ENCODE measurements at places on chromosomes 4 and X.

DNA sequence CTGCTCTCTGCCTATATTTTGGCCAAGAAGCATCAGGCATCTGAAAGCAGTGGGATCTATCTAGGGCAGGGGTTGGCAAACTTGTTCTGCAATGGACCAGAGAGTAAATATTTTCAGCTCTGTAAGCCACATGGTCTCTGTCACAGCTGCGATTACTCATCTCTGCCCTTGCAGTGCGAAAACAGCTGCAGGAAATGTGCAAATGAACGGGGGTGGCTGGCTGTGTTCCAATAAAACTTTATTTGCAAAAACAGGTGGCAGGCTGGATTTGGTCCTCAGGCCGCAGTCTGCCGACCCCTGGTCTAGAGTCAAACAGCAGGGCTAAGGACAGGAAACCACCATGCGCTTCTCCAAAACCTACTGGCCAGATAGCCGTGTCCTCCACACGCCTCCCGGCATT lies 48.6 kb downstream of the ACOX3 start:
- H3K4me3 ChIP-seq, result no peak overlapping the region
- peaks cover 46% of the 10 kb centered on the region for H3K4me1 ChIP-seq
- DNase-seq, result peak; percentile 60
- peak overlapping the region; percentile 88 for H3K27ac ChIP-seq
- H3K36me3 ChIP-seq, result peaks cover 57% of the 10 kb centered on the region

DNA sequence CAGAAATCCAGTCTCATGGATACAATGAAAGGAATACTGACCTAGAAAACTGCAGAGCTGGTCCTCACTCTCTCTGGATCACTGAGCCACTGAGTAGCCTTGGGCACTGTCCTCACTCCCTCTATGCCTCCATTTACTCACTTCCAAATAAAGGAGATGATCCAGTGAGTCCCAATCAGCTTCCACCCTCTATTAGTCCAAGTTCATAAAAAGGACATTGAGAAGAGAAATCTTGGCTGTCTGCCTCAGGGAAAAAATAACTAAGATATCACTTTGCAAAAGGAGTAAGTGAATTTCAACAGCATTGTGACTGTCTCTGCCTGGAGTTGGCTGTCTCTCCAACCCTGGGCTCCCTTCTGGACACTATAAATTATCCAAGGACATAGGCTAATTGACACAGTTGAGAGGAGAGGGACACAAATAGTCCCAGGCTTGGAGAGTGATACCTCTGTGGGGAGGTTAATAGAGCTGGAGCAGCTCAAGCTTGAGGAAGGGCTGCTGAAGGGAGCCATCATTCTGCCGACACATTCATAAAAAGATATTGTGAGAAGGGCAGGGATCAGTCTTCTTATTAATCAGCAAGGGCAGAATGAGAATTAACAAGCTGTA lies 572.3 kb downstream of the RAB28 start:
- no peak for DNase-seq
- peak overlapping the region; percentile 19 for H3K27ac ChIP-seq
- H3K36me3 ChIP-seq, result no peaks in the 10 kb centered on the region
- H3K27me3 ChIP-seq, result no peaks in the 10 kb centered on the region

GRCh38 chrX:112577146-112577545 lies 102.6 kb downstream of the LHFPL1 start:
- DNase-seq, result no peak
- no peak overlapping the region for H3K4me3 ChIP-seq
- H3K27ac ChIP-seq, result no peak overlapping the region
- H3K36me3 ChIP-seq, result no peaks in the 10 kb centered on the region
- H3K4me1 ChIP-seq, result no peaks in the 10 kb centered on the region

DNA sequence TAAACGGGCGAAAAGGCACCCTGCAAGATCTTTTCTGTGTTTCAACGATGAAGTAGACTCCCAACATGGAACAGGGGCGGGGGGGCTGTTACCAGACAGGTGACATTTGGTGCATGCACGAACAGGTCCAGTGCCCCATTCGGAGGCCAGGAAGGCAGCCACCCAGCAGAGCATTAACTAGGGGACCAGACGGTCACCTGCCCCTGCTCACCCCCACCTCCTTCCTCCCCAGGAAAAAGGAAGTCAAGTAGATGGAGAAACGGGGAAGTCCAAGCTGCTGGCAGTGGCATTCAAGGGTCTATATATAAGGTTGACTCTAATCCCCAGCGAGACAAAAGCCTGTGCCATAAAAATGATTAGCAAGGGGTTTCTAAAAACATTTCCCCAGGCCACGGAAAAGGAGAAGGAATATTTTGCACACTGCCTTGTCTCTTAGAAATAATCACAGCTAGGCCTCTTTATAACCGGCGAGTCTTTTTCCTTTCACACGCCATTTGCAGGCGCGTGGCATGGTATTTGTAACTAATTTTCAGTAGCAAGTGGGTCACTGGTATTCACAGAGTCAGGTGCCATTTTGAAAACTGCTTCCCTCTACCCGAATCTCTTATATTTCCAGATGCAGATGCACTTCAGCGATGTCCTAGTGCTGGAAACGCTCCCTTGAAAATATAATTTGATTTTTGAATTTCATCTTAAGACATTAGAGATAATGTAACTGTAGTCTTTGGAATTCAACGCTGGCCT lies 1.2 kb upstream of the TMSB4X start:
- DNase-seq, result peak; percentile 19
- peak overlapping the region; percentile 80 for H3K4me3 ChIP-seq
- H3K36me3 ChIP-seq, result peaks cover 8% of the 10 kb centered on the region
- H3K4me1 ChIP-seq, result peaks cover 12% of the 10 kb centered on the region
- H3K27me3 ChIP-seq, result no peaks in the 10 kb centered on the region
- peak overlapping the region; percentile 94 for H3K27ac ChIP-seq

DNA sequence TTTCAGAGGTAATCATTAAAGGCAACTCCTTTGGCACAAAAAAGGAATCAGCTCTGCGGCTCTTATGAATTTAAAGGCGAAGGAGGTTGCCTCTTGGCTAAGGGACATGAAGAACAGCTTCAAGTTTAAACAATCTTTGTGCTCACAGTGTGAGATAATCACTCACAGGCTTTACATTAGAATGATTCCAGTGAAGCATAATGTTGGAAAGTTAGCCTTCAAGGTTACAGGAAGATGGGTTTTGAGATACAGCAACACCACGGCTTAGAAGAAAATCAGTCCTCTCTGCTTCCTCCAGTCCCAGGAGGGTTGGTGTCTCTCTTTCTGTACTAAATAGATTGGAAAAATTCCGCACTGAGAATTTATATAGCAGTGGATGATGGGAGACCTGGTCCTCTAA lies 11.6 kb upstream of the SCD5 start:
- H3K4me1 ChIP-seq, result peaks cover 6% of the 10 kb centered on the region
- no peak overlapping the region for H3K4me3 ChIP-seq
- no peak for DNase-seq
- no peak overlapping the region for H3K27ac ChIP-seq
- no peaks in the 10 kb centered on the region for H3K36me3 ChIP-seq
- H3K27me3 ChIP-seq, result no peaks in the 10 kb centered on the region

Measured in left ventricle myocardium inferior (tissue), 1 donor.